ENCODE measurements at places on chromosomes 7 and 10.
A peak's percentile ranks its signal among the peaks of the same experiment; 100 is the strongest.

GRCh38 chr7:26398427-26398755, 106.7 kb downstream of the SNX10 start:
- no peak for DNase-seq

DNA sequence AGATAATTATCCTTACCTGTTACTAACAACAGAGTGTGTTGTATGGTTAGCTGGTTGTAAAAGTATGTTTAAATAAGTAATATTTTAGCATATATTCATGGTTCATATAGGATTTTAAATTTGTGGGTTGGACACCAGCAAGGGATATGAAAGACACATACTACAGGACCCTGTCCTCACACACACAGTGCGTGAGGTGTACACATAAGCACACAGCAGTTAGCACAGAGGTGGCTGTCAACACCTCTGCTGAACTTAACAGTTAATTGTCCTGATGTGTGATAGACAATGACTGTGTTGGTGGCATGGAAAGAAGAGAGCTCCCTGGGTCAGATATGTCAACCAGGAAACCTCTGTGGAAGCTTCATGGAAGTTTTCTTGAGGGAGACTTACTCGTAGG, 23.3 kb upstream of the NUP42 start:
- DNase-seq: no peak

DNA sequence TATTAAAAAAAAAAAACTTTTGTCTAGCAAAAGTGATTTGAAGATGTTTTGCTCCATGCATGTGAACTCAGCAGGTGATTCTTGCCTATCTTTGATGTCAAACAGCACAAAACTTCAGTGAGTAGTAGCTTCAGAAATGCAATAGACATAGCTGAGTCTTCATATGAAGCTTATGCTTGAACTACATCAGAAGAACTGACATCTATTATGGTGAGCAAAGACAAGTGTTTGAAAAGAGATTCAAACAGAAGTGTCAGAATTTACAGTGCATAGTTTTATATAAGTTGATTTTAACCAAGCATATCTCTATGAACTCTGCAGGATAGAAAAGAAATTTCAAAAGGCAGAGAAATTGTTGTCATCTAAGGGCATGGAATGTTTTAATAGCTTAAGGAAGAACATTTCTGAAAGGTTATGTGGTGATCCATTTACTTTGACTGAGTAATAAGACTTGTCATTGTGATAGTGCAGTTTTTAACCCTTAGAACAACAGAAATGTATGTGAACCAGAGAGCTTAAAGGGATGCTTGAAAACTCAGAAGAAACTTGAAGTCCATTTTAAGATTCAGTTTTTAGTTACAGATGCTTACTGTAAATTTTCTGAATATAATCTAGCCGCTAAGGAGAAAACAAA, 351.4 kb downstream of the MDFIC start:
- no peak for DNase-seq

DNA sequence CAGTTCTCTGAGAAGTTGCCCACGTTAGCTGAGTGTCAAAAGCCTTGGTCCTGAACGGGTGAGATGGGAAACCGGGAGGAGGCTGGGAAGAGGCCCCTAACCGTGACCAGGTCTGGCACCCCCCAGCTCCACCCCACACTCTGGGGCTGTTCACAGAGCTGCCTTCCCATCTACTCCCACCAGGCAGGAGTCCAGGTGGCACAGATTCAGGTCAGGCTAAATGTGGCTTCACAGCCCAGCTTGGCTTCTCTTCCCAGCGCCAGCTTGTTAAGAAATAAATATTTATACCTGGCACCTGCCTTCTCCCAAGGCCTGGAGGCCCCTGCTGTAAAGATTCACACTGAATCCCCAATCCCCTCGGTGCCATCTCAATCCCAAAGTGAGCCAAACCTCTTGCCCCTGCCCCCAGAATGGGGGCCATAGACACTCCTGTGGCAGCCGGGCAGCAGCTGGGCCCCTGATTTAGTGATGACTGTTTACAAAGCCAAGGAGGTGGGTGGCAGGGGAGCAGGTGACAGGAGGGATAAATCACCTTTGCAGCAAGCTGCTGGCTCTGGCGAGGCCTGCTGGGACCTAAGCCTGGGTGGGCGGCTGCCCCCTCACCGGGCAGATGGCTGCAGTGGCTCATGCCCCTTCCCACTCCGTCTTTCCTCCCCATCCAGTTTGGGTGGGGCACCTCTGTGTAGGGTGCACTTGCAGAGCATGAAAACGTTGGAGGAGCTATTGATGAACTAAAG, 72.5 kb downstream of the GOLGA7B start:
- DNase-seq: no peak

DNA sequence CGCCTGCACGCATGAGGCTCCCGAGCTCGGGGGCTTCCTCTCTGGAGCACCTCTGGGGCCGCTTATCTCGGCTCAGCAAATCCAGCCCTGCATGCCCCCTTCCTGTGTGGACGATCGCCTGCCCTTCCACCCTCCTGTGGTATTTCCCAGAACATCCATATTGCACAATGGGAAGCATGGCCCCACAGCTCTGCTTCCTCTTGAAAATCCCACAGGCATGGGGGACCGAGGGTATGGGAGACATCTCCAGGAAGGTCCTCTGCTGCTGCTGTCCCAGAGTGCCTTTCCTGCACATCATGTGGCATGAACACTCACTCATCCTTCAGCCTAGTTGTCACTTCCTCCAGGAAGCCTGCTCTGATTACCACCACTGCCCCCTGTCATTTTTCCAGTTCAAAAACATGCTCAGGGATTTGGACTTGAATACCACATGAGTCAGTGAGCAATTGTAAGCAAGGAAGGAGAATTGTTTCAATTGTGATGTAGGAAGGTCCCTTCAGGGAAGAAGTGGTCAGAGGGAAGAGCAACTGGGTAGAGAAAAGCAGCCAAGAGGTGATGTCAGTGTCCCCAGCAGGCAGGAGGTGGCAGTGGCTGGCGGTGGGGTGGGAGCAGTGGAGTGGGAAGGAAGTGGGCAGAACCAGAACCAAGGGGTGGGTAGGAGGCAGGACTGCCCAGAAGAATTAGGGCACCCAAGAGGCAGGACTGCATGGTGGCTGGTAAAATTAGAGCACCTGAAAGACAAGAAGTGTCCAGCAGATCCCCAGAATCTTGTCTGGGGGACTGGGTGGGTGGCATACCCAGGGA, 67.5 kb upstream of the ZMIZ1 start:
- DNase-seq: no peak

GRCh38 chr7:40231796-40232195, 97.0 kb downstream of the SUGCT start:
- DNase-seq: no peak

DNA sequence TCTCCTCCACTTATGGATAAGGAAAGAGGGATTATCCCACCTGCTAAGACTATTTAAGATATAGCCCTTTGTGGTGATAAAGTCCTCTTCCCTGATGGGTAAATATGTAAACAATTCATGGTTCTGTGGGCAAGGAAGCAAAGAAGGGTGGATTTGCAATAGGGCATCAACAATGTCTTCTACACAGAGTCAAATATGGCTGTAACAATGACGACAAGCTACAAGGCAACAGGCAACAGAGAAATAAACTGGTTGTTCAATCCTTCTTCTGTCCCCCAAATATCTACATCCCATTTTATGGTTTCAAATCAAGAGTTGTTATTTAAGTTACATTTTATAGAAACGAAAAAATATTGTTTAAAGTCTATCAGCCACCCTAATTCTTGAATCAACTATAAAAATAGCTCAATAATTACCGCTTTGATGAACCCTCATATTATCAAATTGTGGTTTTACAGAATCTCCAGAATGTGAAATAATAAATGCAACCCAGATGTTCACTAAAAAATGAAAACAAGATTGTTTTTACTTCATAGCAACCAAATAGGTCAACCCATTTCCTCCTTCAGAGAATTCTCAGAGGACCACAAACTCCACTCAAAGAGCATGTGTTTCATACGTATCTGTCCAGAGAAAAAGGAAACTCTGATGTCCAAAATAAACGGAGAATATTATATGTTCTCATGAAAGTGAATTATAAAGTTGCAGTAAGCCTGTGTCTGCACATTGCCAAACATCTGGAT, 13.8 kb downstream of the CYTH3 start:
- no peak for DNase-seq

- peak; percentile 90 for DNase-seq
Observed at GRCh38 chr7:135801045-135801693, 52.6 kb upstream of the FAM180A start.

GRCh38 chr7:46934198-46934825, 647.6 kb downstream of the TNS3 start:
- no peak for DNase-seq

- no peak for DNase-seq
Observed at GRCh38 chr10:51564896-51565510, 134.4 kb downstream of the CSTF2T start.

DNA sequence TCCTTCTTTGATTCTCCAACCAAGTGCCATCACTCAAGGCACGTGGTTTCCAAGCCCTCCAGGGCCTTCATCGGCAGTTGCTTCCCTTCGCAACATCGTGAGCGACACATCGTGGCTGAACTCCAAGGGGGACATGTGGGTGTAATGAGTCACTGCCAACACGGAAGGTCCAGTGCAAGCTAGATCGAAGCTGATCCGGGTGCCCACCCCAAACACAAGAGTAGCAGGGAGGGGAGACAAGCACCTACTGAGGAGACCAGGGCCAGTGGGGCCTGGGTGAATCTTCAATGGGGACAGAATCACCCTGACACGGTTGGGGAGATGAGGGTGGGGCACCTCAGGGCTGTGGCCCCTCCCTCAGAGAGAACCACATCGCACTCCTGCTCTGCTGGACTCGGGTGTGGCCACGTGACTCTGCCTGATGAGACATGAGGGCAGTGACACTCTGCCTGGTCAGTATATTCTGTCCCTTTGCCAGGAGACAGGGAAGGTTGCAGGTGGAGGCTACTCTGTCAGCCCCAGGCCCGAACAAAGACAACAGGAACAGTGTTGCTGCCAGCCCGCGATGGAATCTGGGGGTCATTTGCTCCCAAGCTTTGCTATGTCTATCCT, 36.8 kb upstream of the HSPA12A start:
- DNase-seq: no peak

- DNase-seq: no peak
Observed at GRCh38 chr7:39414224-39415035, 151.8 kb upstream of the YAE1 start.
